Islet precursor cell (in vitro differentiated cells): ENCODE measurements at places on chromosomes 3 and 15.

- DNase-seq = peak; percentile 75
Observed at GRCh38 chr3:47250309-47251060, 32.1 kb downstream of the KIF9 start.

GRCh38 chr3:128784232-128784631, 58.2 kb downstream of the RAB7A start:
- peak; percentile 88 for DNase-seq

DNA sequence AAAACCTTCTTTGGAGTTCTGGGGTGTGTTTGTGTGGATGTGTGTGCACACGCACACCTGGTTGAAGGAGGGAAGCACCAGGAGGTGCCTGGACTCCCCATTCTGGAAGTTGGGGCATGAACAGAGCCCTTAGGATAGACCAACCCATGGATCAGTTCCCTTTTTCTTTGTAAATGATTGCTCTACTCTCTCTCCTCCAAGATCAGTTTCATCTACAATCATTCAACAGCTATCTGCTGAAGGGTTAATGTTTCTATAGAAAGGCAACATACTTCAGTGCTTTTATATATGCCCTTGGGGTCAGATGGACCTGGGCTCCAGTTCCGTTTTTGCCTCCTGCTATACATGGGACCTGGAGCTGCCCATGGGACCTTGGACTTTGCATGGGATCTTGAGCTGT, 352.1 kb upstream of the CFAP20DC start:
- no peak for DNase-seq

DNA sequence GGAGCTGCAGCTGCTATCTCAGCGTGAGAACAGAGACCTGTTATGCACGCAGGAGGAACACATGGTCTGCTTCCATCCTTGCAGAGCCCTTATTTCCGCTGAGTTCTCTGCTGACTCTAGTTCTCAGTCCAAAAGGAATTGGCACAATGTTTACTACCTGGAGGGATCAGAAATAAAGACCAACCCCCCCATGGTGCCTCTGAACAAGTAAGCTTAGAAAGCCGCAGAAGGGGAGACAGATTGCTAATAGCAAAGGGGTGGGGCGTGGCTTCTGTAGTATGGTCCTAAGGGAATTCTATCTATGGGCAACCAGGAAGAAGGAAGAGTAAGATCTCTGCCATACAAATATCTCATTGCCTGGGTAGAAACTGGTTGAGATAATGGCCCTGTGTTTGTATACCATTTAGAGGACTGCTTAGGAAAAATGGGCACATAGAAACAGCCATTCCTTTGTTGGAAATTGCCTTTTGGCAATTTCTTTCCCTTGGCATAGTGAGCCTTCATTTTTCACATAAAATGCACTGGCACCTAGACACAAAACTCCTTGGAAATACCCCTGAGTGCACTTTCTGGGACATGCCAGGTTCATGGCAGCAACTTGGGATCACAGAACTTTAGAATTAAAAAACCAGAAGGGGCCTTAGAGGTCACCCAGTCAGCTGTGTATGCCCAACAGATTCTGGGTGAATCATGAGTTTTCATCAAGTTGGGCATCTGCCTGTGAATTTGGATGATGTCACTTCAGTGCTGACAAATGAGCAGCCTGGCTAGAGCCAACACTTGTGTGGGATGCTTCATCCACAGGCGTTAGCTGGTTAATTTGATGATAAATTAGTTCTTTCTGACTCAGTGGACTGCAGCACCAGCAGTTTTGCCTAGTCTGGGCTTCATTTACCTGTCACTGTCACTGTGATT, 57.4 kb upstream of the STXBP5L start:
- DNase-seq = no peak

DNA sequence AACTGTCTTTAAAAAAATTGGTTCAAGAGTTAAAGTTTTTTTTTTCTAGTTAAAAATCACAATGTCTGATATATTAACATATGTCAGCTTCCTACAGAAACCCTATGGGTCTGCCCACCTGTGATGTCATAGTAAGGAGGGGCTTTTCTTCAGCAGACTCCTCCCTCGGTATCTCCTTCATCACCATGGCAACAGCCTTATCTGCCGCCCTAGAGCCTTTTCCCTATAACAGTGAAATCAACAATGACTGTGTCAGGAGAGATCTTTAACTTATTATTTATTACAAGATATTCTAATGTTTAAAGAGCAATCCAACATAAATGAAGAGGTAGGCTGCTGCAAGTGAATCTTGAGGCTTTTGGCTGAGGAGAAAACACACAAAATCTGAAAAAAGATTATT, 138.7 kb downstream of the PEX5L start:
- DNase-seq = peak; percentile 76

DNA sequence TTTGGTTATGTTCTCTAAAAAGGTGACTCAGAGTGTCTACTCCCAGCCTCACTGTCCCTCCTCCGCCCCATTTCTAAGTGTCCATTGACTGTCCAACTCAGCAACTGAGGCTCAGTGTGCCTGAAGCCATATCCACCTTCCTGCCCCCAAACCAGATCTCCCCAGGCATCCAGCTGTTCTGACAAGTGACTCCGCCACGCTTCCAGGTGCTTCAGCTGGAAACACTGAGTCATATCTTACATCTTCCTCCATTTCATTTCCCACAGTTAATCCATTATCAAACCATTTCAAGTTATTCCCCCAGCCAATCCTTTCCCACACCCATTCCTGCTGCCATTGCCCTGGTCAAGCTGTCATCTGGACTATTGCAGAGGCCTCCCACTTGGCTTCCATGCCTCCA, 17.1 kb downstream of the MAGEF1 start:
- no peak for DNase-seq

GRCh38 chr15:50381438-50381837, 26.4 kb upstream of the GABPB1 start:
- no peak for DNase-seq

DNA sequence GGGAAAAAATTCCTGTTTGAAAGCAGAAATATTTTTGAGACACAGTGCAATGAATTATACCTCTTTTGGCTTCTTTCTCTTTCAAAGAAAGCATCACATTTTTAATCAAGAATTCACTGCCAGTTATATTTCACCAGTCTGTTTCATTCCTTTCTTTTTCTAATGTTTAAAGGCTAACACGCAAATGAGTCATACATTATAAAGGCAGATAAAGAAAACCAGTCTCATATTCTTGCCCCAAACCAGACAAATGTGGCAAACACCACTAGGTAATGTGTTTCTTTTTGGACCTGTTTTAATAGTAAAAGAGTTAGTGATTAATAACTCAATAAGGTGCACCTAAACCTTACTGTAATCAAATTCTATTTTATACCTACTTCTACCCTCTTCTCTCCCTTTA, 83.8 kb downstream of the PLOD2 start:
- no peak for DNase-seq

GRCh38 chr3:27880969-27881892, 159.1 kb upstream of the EOMES start:
- DNase-seq = no peak

GRCh38 chr3:119238363-119238762, 2.3 kb downstream of the B4GALT4 start:
- no peak for DNase-seq

GRCh38 chr3:7333125-7333524, 472.2 kb downstream of the GRM7 start:
- DNase-seq = no peak

DNA sequence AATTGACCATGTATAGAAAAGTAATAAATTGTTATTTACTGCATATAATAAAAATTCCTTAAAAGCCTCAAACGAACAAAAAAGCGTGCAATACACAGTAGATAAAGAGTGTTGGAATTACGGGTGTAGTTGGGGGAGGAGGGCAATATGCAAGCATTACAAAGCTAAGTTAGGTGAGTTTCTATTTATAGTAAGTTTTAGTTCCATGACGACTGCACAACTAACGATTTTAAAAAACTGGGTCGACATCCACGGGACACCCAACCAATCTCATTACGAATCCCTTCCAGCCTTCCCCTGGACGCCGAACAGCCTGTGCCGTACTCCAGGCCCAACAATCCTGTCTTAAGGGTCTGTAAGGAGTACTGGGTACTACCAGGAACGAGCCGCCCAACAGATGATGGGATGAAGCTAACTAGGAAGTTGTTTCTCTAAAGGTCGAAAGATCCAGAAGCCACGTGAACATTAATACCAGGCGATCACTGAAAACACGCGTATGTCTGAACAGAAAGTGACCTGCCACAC, 677 bp downstream of the POLQ start:
- peak; percentile 55 for DNase-seq

DNA sequence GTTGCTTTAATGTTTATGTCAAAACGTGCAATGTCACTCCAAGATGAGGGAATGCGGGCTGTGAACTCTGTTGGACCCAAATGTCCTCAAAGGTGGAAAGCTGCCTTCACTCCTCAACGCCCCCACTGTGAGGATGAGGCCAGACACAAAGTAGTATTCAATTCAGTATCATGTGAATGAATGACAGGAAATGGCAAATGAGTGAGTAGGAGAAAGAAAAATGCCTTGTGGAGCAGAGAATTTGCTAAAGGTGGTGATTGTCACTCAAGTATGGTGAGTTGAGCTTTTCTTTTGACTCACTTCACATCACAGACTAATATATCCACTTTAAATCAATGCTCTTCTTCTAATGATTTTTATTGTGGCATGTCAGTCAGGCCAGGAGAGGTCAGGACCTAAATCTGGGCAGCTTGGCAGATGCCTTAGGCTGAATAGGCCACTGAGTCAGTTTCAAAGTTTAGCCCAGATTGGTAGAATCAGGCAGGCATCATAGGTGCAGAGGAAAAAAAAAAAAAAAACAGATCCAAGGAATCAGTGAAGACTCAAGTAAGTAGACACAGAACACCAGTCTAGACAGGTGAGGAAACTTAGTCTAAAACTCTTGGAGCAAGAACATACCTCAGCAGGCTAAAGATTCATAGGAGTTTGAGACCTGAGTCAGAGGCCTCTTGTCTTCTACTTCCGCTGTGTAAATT, 71.0 kb upstream of the ZBED2 start:
- DNase-seq = no peak

DNA sequence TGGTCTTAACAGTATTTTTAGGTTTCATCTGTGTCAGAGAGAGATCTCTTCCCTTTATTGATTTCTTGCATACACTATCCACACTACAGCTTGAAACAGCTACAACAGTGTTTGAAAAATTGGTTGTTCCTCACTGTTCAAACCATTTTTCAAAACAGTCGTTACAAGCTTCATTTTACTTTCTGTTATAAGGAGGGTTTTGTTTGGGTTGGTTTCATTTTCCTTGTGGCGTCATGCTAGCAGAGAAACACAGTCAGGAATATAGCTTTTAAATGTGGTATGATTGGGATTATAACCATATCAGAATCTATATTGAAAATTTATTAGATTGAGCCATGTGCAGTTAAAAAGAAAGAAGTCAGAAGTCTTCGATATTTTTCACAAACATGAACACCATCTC, 400.6 kb downstream of the ZBTB20 start:
- no peak for DNase-seq

DNA sequence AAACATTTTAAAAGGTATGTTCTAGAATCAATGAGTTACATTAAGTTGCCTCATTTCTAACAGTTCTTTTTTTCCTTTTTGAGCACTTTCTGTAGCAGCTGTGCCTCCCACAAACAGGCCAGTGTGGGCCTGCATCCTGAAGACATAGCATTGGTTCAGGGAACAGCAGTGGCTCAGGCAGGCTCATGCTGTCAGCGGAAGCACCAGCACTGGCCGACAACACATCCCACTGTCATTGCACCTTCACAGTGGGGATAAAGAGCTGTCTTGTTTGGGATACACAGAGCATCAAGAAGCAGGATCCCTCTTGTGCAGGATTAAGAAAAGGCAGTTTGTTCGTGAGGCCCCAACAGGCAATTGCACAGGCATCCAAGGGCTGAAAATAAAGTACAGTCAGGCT, 123.3 kb downstream of the MOBP start:
- no peak for DNase-seq

GRCh38 chr3:179624451-179624850, 19.9 kb downstream of the NDUFB5 start:
- DNase-seq = no peak

- peak; percentile 75 for DNase-seq
Observed at GRCh38 chr3:54999159-54999558, 71.3 kb upstream of the LRTM1 start.

GRCh38 chr3:178690571-178690970, 154.3 kb downstream of the KCNMB2 start:
- DNase-seq = no peak

DNA sequence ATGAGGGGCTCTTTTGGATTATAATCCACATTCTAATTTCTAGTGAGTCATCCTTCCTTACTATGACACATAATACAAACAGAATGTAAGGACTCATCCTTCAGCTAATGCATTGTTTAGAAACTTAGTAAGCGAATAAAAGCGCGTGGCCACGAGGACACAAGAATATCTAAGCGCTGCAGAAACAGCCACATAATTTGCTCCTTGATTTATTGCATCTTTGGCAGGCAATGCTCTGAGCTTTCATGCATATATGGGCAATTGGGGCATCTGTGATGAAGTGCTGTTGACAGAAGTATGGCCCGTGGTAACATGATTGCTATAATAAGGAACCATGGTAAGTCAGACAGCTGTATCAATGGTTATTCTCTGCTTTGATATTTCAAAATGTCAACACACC, 191.3 kb upstream of the ZNF385D start:
- DNase-seq = no peak

GRCh38 chr15:63509955-63510940, 5.9 kb downstream of the USP3 start:
- DNase-seq = no peak

DNA sequence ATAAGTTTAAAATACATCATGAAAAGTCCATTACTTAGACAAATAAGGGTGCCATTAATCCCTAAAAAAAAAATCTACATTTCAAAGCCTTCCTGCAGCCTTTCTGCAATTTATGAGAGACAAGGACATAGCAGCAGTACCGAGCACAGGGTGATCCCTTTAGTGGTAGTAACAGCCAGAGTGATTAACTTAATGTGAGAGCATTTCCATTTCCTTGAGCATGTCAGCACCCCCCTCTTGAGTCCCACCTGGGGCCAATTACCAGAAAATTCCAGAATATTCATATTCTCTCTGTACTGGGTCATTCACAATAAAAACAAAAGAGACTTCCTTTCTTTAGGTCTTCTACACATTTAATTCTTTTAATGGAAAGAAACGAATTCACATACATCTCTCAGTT, 546.9 kb upstream of the CCDC54 start:
- no peak for DNase-seq

GRCh38 chr15:40845036-40845435, 1.2 kb downstream of the SPINT1 start:
- DNase-seq = no peak

- no peak for DNase-seq
Observed at GRCh38 chr3:142574665-142575064, 3.9 kb downstream of the ATR start.

- DNase-seq = no peak
Observed at GRCh38 chr3:60708191-60708975, 542.9 kb downstream of the FHIT start.
